PC-3 (cell line): ENCODE measurements at places on chromosomes 11 and 22. TPM values are rescaled to one million over a fixed set of nuclear protein-coding genes. Genes with fewer than 3 reads are reported as not detected.
A peak's percentile ranks its signal among the peaks of the same experiment; 100 is the strongest.

Gene DHCR7
- 125 and 127 TPM in 2 replicates for total RNA-seq

DNA sequence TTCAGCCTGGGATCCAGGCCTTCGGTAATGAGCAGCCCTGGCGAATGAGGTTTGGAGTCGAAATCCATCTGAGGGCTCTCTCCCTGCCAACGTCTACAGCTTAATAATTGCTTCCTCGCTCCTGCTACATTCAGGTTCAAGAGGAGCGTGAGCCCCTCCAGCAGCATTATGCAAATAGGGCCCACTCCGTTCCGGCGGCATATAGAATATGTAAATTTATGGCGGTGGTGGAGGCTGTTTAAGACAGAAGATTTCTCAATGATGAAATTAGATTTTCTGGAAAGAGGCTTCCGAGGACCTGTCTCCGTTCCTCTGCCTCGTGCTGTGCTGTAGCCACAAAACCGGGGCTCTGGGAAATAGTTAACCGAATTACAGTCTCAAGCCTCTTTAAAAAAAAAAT lies 402.8 kb downstream of the MIAT start:
- no peak overlapping the region for H3K4me3 ChIP-seq
- no peaks in the 10 kb centered on the region for H3K27me3 ChIP-seq
- H3K4me1 ChIP-seq = no peaks in the 10 kb centered on the region
- no peak overlapping the region for H3K27ac ChIP-seq

Gene HRAS
- 128 and 167 TPM in 2 replicates for total RNA-seq

DNA sequence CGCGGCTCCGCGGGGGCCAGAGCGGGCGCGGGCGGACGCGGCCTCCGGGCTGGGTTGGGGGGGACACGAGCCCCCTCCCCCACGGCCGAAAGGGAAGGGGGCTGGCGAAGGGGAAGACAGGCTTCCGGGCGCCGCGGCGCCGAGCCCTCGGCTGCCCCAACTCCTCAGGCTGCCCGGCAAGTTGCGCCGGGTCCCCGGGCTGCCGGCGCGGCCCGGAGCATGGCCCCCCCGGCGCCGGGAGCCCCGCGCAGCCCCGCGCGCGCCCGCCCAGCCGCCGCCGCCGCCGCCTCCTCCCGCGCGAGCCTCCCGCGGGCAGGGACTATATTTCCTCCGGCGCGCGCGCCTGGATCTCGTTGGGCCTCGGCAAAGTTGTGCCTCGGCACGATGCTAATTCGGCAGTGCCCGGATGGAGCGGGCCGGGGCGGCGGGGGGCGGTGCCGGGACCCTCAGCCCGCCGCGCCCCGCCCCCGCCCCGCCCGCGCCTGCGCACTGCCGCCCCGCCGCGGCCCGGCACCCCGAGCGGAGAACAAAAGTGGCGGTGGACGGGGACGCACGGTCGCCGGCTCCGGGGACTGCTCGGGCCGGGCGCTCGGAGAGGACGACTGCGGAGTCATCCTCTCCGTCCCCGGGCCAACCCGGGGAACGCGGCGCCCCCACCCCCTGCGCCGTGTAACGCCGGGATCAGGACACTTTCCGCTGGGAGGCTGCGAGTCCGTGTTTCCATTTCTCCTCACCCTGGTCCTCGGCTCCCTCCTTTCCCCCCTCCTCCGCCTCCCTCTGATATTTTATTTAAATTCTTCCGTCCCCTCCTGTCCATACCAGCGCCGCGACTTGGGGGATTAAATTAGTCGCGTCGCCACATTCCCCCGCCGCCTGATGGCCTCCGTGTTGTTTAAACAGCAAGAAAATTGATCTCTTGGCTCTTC lies at the start of gene PHF21B:
PHF21B (minus strand) TSS at position 400 of the 926 bp plus-strand sequence. CDS start 456 bp downstream, outside the sequence.
- no peaks in the 10 kb centered on the region for H3K36me3 ChIP-seq
- H3K4me1 ChIP-seq = no peaks in the 10 kb centered on the region
- H3K27me3 ChIP-seq = peaks cover 51% of the 10 kb centered on the region
- no peak within 1 kb of the TSS for H3K27ac ChIP-seq

GRCh38 chr22:21736948-21737347 lies 1.4 kb upstream of the YPEL1 start:
- no peaks in the 10 kb centered on the region for H3K27me3 ChIP-seq
- H3K27ac ChIP-seq = no peak overlapping the region
- no peak for DNase-seq
- H3K4me3 ChIP-seq = no peak overlapping the region
- no peaks in the 10 kb centered on the region for H3K4me1 ChIP-seq

DNA sequence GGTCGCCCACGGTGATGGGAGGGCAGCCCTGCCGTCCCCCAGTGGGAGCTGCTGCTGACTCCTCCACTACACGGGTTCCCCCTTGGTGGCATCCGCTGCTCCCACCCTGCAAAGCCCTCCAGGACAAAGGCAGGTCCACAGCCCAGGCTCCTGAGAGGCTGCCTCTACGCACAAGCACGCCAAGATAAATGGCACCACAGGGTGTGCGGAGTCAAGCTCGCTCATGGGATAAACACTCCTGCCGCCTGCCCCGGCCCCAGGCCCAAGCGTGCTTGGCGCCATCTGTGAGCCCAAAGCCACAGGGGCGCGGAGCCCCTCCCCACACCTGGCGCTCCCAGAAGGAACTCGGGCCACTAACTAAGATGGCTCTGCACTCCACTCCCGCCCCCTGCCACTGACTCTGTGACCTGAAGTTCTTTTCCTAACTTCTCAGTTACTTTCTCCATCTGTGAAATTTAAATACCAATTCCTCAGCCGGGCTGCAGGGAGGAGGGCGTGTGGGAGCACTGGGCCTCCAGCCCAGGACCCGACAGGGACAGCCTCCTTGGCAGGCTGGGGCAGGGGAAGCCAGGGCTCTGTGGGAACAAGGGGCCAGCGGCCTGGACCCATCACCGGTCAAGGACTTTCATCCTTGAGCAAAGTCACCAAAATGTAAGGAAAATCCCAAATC lies 14.9 kb downstream of the EHD1 start:
- no peak for DNase-seq
- no peak overlapping the region for H3K4me3 ChIP-seq
- H3K4me1 ChIP-seq = peaks cover 59% of the 10 kb centered on the region
- no peak overlapping the region for H3K27ac ChIP-seq

DNA sequence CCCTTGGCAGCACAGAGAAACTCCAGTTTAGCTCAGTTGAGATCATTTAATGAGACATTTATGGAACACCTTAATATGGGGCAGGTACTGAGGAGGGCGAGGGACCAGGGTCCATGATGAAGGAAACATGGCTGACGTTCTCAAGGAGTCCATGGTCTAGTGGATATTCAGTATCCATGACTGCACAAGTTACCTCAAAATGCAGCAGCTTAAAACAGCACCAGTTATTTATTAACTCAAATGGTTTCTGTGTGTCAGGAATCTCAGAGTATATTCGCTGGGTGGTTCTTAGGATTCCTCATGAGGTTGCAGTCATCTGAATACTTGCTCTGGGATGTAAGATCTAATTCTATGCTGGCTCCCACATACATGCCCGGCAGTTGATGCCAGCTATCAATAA lies 346.8 kb downstream of the LARGE1 start:
- DNase-seq = no peak
- H3K36me3 ChIP-seq = no peaks in the 10 kb centered on the region
- H3K27me3 ChIP-seq = no peaks in the 10 kb centered on the region
- H3K27ac ChIP-seq = no peak overlapping the region

DNA sequence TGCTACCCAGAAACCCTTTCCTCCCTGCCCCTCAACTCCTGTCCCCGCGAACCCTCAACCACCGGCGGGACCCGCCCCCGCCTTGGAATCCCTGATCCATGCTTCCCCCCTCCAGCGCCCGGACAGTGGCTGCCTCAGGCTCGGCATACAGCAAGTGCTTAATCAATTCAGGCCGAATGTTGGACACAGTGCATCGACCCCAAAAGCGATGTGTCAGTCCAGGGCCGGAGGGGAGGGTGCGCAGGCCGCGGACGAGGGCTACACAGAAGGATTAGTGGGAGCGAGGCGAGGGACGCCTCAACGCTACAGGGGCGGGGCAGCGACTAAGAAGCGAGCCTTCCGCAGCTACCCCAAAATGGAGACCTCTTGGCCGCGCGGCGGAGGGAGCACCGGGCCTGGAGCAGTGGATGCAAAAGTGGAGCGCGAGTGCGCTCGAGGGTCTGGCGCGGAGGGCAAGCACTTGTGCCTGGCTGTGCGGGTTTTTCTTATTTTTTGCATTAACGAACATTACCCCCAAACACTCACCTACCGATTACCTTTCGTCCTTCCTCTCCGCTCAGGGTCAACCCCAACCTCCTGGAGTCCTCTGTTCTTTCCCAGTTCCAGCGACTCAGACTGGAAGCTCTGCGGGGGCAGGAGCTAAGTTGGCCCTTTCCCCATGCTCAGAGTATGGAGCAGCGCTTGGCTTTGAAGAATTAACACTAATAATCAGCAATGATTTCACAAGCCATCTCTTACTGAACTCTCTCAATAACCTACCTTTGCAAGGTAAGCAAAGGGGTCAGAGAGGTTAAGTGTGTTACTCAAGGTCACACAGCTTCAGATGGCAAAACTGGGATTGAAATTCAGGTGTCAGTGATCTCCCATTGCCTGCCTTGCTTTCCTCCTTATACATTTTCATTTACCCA lies 30.0 kb upstream of the WNT11 start:
- H3K4me1 ChIP-seq = peaks cover 15% of the 10 kb centered on the region
- H3K36me3 ChIP-seq = no peaks in the 10 kb centered on the region
- peak overlapping the region; percentile 89 for H3K4me3 ChIP-seq
- peak; percentile 56 for DNase-seq

Gene NEFH
- total RNA-seq = 0.29 TPM in 1 of 2 replicates, not detected in the other

Gene RFPL3
- total RNA-seq = not detected in 2 replicates

Gene HEPN1
- total RNA-seq = not detected in 2 replicates

GRCh38 chr11:45158210-45158731 lies 11.8 kb downstream of the PRDM11 start:
- no peak for DNase-seq
- H3K4me1 ChIP-seq = no peaks in the 10 kb centered on the region
- H3K4me3 ChIP-seq = no peak overlapping the region
- H3K27ac ChIP-seq = no peak overlapping the region

Gene ELMOD1
- not detected in 2 replicates for total RNA-seq

- DNase-seq = no peak
- H3K4me3 ChIP-seq = no peak overlapping the region
- H3K4me1 ChIP-seq = peaks cover 10% of the 10 kb centered on the region; the same call in 1 of the 2 replicates
- H3K27me3 ChIP-seq = no peaks in the 10 kb centered on the region
Observed at GRCh38 chr22:44537467-44537866, 39.4 kb upstream of the RTL6 start.

GRCh38 chr11:44301564-44302271 lies 8.2 kb downstream of the ALX4 start:
- DNase-seq = peak; percentile 44
- H3K4me1 ChIP-seq = no peaks in the 10 kb centered on the region
- H3K4me3 ChIP-seq = no peak overlapping the region

GRCh38 chr22:45584621-45585436 lies 82.1 kb downstream of the FBLN1 start:
- DNase-seq = no peak
- no peaks in the 10 kb centered on the region; the same call in 1 of the 2 replicates for H3K4me1 ChIP-seq
- H3K4me3 ChIP-seq = no peak overlapping the region
- H3K36me3 ChIP-seq = no peaks in the 10 kb centered on the region

Gene KCNJ11
- 0.98 and 1.8 TPM in 2 replicates for total RNA-seq

DNA sequence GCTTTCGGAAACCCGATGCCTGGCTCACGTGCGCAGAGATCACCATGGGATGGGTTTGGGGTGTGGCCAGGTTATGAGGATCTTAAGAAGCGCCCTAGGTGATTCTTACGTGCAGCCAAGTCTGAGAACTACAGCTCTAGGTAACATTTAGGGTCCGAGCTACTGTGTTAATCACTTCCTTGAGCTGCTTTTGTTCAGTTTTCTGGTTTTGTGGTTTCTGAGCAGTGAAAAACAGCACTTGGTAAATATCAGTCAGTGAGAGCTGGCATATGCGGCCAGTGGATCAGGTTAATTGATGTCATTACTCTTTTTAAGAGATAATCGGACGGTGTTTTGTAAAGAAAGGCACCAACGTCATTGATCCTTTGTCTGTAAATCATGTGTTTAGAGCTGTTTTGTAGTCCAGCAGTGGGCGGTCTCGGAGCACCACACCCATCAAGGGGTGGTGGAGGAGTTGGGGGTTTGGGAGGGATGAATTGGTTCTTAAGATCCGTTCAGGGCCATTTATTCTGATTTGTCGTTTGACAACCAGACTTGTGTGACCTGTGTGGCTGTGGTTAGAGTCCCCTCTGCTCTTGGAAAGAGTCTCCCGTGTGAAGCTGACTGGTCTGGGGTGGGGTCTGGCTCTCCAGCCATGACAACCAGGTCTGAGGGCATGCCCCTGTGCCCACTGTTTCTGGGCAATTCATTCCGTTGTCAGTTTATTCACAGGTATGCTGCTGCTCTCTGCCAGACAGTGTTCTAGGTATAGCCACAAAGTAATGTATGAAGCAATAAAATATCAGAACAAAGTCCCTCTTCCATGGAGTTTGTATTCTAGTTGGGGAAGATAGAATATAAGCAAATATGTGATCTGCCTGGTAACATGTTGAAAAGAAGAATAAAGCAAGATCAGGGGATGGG lies 61.9 kb upstream of the SORL1-AS1 start:
- H3K4me3 ChIP-seq = no peak overlapping the region
- no peaks in the 10 kb centered on the region for H3K4me1 ChIP-seq
- H3K36me3 ChIP-seq = peaks cover 10% of the 10 kb centered on the region; the same call in 1 of the 2 replicates
- DNase-seq = no peak
- H3K27ac ChIP-seq = no peak overlapping the region

Gene MYBPC3
- total RNA-seq = not detected in 2 replicates

Gene TCIRG1
- 183 and 203 TPM in 2 replicates for total RNA-seq

- no peaks in the 10 kb centered on the region for H3K4me1 ChIP-seq
- H3K27me3 ChIP-seq = no peaks in the 10 kb centered on the region
- no peaks in the 10 kb centered on the region for H3K36me3 ChIP-seq
- no peak overlapping the region for H3K4me3 ChIP-seq
- no peak overlapping the region for H3K27ac ChIP-seq
Observed at GRCh38 chr11:1230456-1231395, 7.9 kb downstream of the MUC5B start.

- H3K27me3 ChIP-seq = no peaks in the 10 kb centered on the region
- peaks cover 48% of the 10 kb centered on the region for H3K4me1 ChIP-seq
- H3K4me3 ChIP-seq = no peak overlapping the region
- H3K36me3 ChIP-seq = no peaks in the 10 kb centered on the region
Observed at GRCh38 chr11:110299006-110299785, 2.8 kb upstream of the RDX start.

DNA sequence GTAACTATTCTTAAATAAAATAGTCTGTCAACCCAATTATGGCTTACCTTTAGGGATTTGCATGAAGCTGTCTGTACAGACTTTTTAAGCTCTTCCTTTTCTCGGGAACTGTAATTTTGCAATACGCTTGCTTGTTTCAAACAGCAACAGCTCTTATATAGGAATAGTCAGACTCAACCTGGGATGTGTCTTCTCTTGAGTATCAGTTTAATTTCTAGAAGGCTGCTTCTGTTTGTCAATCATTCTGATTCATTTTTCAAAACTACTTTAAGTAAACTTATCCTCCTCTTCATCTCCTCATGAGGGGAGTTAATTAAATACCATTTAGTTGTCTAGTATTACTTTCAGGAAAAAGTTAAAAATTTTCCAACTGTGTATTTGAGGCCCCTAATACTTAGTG lies at the start of gene OR10AG1:
OR10AG1 (minus strand) TSS at position 101 of the 400 bp plus-strand sequence; CDS start at position 63, 38 bp downstream.
- no peak for DNase-seq
- H3K36me3 ChIP-seq = no peaks in the 10 kb centered on the region
- H3K27me3 ChIP-seq = no peaks in the 10 kb centered on the region
- H3K4me1 ChIP-seq = no peaks in the 10 kb centered on the region
